ENCODE measurements at places on chromosomes 12 and 14.

DNA sequence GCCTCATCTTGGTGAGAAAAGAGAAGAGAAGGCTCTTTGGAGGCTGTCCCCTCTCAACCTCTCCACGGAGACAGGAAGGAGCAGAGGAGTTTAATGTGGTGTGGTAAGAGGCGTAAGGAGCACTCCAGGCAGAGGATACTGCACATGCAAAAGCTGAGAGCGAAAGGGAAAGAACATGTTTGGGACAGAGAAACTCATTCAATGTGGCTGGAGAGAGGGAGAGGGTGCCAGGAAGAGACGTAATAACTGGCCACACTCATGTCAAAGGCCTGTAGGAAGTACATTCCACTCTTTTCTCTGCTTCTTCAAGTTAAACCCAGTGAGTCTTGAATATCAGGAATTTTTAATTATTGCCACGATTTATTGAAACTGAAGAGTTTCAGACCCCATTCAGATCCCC is 12.0 kb downstream of the VDR start:
- DNase-seq = no peak

- DNase-seq = no peak
These were observed 36.5 kb downstream of the FOS start for GRCh38 chr14:75315144-75315543.

GRCh38 chr12:28024231-28024995 is 51.9 kb upstream of the PTHLH start:
- no peak for DNase-seq

DNA sequence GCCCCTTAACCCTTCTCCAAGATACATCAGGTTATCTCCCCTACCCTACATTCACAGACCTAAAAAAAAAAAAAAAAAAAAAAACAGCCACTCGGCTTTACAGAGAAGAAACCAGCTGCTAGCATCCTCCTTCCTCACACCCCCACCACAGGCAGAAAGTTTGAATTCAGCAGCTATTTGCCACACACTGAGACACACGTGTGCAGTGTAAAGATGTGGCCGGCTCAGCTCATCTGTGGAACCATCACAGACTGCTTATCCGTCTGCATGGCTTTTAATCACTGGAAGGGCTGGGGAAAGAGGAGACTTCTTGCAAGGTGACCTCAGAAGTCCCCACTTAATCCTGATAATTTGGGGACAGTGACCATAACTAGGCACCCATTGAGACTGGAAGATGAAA is 50.0 kb downstream of the VWF start:
- DNase-seq = no peak

DNA sequence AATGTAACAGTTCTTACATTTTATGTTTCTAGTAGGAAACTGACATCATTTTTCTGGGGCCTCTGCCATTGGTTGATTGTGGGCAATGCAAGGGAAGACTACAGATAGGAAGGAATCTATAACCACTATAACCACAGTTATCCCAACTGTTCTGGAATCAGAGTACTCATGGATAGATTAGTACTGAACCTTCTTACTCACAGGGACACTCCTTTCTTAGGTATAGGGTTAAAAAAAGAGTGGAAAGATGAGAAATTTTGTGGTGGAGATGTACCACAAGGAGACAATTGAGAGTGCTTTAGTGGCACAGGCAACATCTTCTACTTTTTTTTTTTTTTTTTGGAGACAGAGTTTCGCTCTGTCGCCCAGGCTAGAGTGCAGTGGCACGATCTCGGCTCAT is 21.0 kb downstream of the TMEM116 start:
- DNase-seq = no peak

DNA sequence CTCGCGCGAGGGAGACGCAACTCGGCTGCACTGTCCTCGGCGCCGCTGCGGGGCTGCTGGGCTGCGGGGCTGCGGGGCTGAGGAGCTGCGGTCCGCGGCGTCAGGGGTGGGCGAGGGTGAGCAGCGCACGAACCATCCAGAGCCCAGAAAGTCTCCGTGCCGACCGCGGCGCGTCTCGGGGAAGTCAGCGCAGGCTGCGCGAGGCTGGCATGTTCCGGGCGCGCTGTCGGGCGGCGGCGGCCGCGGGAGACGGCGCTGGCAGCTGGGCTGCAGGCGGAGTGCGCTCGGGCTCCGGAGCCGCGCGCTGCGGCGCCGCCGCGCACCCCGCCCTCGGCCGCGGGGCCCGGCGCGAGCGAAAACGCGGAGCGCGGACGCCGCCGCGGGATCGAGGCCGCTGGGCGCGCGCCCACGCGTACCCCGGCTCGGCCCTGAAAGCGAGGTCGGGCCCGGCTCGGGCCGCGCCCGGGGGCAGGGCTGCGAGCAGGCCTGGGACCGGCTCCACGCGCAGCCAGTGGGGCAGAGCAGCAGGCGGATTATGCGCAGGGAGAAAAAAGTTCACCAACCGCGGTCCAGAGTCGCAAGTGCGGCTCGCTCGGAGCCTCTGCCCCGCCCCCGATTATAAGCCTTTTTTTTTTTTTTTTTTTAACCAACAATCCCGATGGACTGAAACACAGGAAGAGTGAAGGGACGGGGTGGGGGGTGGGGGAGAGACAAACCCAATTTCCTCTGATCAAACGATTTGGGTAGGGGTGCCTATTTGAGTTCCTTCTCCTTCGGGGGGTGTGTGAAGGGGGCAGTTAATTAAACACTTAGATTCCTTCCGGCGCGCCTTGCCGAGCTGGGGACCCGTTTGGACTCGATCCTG is at the start of gene PRICKLE1:
PRICKLE1 (minus strand) TSS at position 282 of the 865 bp plus-strand sequence. CDS start 117,230 bp downstream, outside the sequence.
- DNase-seq = peak; percentile 8

- no peak for DNase-seq
These were observed 29.2 kb downstream of the GNS start for GRCh38 chr12:64729909-64730587.

GRCh38 chr14:103561381-103562178 is 877 bp downstream of the BAG5 start:
- peak; percentile 14 for DNase-seq

DNA sequence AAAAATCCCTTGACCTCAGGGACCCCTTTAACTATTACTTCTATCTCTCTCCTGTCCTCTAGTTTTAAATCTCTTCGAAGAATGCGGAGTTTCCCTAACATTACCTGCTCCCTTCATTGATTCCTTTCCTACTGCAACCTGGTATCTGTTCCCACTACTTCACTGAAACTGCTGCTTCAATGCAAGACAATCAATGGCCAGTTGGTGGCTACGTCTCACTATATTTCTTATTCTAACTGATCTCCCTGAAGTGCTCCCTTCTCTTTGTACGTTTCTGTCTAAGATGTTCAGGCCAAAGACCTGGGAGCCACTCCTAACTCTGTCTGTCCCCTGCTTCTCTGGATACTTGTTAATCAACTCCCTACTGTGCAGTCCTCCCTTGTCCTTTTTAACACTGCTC is 10.3 kb upstream of the KCNA1 start:
- no peak for DNase-seq

DNA sequence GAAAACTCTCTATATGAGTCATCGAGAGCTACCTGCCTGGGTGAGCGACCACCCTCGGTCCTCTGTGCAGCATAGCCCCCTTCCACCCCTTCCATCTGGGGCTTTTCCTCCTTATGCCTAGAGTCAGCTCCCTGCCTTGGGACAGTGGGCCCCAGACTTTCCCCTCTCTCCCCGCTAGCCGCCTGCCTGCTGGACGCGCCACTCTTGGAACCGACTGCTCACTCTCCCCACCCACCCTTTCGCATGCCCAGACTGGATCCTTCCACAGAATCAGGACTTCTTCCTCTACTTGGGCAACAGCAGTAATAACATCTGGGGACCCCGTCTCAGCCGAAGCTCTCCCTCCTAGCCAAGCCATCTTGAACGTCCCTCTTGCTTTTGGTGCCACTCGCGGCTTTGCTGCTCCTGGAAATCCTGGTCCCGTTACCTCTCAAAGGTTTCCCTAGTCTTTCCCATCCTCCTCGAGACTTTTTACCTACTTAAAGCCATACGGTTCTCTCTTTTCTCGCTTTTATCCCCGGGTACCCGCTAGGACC is 671 bp downstream of the ESYT1 start:
- no peak for DNase-seq

Data from NCI-H510A (cell line).